ENCODE measurements at places on chromosomes 12 and 14.
A peak's percentile ranks its signal among the peaks of the same experiment; 100 is the strongest.

DNA sequence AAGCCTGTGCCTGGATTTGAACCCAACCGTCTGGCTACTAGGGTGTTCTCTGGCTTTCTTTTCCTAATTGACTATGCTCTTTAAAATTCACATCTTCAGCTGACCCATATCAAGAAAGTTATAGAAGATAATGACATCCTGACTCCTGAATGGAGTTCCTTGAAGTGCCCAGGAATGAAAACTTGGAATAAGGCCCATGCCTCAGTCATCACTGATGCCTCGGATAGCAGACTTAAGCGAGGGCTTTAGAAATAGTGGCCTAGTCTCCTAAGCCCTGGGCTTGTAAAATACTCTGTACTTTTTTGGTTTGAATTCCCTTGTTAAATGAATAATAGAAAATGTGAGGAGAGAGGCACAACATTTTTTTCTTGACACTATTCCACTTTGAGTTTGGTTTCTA lies 39.0 kb downstream of the CHST11 start:
- DNase-seq = no peak

GRCh38 chr12:123063535-123063934 lies 83.1 kb downstream of the ARL6IP4 start:
- DNase-seq = peak; percentile 7

GRCh38 chr12:130925666-130926015 lies 28.1 kb upstream of the ADGRD1 start:
- DNase-seq = no peak

DNA sequence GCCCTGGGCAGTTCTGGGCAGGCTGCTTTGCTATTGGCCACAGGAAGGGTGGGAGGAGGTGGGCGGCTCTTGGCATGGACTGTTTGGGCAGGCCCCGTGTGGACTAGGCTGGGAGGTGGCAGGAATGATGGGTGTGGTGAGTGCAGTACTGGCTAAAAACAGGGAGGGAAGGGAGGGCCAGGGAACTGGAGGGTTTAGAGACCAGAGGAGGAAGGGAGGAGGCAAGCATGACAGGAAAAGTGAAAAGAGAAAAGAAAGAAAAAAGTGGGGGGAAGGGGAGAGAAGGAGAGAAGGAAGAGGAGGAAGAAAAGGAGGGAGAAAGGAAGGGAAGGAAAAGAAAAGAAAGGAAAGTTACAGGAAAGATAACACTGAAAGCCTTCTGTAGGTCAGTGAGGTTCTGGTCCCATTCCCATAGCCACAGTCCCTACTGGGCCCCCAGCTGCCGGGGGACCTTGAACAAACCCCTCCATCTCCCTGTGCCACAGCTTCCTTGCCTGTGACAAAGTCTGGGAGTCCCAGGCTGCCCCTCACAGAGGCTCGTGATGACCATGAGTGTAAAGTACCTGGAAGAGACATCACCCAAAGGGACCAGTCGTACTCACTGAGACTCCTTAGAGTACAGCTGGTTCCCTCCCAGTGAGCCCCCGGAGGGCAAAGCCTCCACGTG lies 1.1 kb upstream of the C14orf132 start:
- no peak for DNase-seq

DNA sequence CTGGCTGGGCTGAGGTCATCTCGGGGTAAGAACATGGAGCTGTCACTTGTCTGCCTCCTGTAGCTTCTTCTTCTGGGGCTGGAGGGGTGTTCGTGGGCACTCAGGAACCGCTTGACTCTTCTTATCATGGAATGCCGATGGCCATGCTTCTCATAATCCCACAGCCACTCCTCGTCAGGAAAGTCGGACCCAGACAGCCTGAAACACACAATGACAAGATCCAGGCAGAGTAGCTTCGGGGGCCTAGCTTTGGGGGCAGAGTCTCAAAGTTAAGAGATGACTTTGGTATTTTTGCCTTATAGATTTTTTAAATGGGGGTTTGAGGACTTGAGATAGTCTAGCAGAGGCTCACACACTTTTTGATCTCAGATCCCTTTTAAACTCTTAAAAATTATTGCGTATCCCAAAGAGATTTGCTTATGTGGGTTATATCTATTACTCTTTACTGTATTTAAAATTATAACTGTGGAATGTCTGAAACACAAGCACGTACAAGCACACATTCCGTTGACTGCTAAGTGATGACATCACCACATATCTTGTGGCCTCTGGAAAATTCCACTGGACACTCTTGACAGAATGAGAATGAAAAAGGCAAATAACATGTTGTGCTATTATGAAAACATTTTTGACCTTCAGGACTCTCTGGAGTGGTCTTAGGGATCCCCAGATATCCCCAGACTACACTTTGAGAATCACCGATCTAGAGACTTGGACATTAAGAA lies 43.3 kb downstream of the BEST3 start:
- no peak for DNase-seq

DNA sequence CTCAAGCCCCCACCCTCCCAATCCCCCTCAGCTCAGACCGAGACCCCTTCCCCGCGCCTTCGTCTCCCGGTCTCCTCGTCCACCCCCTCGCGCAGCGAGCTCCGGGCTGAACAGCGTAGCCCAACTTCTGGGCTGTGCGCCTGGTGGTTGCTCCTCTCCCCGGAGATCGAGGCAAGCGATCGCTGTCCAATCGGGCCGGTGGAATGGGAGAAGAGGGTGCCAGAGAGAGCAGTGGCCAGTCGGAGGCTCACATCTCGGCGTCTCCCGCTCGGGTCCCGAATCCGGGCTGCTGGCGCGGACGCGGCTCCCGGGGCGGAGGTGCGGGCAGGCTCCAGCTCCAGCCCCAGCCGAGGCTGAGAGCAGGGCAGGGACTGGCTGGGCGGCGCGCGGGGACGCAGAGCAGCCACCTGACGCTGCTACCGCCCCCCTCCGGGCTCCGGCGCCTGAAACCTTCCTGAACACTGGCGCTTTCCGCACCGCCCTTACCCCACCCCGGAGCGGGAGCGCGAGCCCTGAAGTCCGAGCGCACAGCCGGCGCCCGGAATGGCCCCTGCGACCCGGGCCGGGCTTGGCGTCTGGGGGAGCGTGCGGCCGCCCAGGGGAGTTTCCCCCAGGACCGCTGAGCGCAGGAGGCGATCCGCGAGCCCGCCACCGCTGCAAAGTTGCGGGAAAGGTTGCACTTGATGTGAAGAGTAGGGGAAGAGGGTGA lies 508 bp upstream of the KCNH5 start:
- no peak for DNase-seq

- no peak for DNase-seq
Measured at GRCh38 chr12:30696103-30696408, 387 bp upstream of the IPO8 start.

GRCh38 chr12:2582631-2583030 lies 212.1 kb upstream of the FKBP4 start:
- no peak for DNase-seq

DNA sequence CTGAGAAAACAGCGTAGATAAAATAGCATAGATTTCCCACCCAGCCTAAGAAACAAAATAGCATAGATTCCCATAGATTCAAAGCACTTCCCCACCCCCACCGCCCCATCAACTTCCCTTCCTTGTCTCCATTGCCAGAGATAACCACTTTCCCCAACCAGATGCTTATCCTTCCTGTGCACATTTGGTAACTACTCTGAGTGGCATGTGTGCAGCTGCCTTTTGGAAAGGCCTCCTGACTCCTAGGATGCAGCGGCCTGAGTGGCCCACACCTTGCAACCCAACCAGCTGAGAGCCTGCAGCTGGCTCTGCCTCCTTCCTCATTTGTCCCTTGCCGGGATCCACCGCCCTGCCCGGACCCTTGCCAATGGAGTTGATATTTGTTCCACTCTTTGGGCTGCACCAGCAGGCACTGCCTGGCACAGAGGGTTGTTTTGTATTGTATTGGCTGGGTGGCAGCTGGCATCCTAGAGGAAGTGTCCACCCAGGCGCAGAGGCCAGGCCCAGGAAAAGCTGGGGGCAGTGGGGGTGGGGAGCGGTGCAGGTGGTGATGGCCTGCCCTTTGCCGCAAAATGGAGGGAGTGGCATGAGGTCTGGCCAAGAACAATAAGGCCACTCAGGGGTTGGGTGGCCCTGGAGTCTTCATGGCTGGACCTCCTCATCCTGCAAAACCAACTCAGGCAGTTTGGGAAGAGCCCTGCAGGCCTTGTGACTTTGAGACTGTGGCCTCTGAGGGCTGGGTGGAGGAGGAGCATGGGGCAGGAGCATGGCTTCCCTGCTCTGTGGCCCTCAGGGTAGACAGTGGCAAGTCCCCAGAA lies 4.9 kb downstream of the SLC48A1 start:
- no peak for DNase-seq

GRCh38 chr12:27866373-27867101 lies 86.5 kb upstream of the MANSC4 start:
- DNase-seq = no peak

GRCh38 chr12:92185052-92185451 lies 39.4 kb upstream of the BTG1 start:
- DNase-seq = peak; percentile 19

- no peak for DNase-seq
Measured at GRCh38 chr12:14395074-14395778, 29.7 kb downstream of the ATF7IP start.

- no peak for DNase-seq
Measured at GRCh38 chr12:100987552-100988521, 193.3 kb downstream of the ANO4 start.

DNA sequence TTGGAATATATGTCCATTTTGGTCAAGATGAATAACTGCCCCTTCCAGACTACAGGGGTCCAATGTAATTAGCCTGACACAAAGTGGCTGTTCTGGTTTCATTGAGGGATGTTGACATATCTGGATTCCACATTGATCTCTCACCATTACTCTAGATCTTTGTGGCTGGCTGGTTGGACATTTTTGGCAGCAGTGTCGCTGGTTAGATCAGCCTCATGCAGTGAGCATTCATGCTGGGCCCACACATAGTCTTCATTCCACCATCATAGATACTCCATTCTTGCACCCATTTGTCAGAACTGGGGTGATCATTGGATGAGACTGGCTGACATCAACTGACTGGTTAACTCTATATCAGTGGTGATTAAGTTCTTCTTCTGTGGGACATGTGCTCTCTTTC lies 74.4 kb downstream of the MGST1 start:
- DNase-seq = no peak

DNA sequence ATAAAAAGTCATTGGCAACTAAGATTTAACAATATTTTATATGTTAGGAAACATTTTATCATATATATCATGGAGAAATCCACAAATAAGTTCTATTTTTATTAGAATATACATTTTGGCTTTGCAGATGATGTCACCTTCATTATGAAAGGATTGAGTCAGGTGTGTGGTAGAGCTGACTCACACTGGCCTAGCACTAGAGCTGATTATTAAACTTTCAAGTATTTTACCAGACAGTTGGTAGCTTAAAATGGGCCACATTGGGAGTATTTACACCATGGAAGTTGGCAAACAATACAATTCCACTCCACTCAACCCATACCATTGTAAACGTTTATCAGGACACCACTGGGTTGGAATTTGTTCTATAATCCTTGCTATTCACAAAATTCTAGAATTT lies 1036.6 kb downstream of the TRHDE start:
- DNase-seq = no peak

- no peak for DNase-seq
Measured at GRCh38 chr12:114414866-114415524, 9.1 kb upstream of the TBX5 start.

DNA sequence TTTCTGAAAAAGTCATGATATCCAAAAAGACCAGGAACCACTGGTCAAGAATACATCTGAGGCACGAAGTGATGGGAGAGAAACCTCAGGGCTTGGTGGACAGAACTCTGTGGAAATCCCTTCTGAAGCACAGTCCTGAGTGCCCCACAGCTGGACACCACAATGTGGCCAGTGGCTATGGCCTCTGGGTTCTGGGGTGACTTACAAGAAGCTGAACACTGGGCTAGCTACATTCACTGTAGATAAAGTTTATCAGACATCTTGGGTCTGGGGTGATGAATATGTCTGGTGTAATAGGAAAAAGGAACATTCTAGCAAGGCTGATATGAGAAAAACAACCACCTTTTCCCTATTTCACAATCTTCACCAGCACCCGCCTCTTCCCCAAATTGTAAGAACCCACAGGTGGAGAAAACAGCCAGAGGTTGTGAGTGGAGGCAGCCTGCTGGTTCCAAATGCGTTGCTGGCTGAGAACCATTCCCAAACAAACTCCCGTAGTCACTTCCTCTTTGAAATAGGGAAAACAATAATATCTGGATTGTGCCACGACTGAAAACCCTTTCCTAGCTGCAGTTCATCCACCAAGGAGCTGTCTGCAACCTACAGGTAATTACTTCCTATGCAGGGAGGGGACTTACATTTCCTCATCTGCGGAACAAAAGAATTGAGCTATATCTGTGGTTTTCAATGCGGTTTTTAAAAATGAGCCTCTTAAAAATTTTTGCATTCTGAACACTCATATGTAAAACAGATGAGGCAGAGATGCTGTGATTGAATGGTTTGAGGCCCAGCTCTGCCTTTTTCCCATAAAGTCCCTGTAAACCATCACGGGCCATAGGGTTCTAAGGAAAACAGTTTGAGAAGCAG lies 193.6 kb downstream of the SLC41A2 start:
- no peak for DNase-seq

DNA sequence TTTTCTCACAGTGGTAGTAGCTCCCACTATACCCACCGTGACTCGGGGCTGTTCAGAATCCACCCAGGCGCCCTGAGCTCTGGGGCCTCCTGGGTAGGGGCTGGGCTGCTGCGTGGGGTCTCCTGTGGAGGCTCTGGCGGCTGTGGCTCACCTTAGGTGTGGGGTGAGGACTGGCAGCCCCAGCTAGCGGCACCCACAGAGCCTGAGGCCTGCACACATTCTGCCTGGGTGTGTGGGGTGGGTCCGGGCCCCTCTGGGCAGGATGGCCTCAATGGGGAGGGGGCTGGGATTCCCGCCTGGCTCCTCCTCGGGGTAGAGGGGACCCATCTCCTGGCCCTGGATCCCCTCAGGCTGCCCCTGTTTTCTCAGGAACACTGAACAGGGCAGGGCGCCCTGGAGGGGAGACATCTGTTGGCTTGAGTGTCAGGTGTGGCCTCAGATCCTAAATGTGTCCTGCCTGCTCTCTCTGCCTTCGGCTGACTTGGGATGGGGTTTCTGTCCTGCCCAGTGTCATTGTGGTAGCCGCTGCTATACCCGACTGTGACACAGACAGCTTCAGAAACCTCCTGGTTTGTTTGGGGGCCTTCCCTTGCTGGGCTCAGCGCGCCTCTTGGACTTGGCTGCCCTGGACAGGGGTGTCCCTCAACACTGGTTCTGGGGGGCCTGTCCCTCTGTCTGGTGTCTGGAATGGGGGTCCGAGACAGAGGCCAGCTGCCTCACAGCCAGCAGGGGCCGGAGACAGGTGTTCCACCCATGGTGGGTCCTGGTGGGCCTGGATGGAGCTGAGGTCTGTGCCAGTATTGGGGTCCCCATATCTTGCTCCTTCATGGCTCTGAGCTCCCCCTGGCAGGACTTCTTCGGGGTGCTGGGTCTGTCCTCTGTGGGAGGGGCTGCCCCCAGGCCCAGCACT lies 354.9 kb downstream of the TMEM121 start:
- no peak for DNase-seq
